ENCODE measurements at places on chromosomes 12 and 14. TPM values are rescaled to one million over a fixed set of nuclear protein-coding genes. Genes with fewer than 3 reads are reported as not detected.

The THAP2 gene
- total RNA-seq: 3.5 TPM

The TC2N gene
- total RNA-seq: 61.7 TPM

The AKAP3 gene
- 1.6 TPM for total RNA-seq

The LTBR gene
- 242 TPM for total RNA-seq

The KCNA5 gene
- not detected for total RNA-seq

The TRAF3 gene
- total RNA-seq: 22.8 TPM

The SYCP3 gene
- not detected for total RNA-seq

DNA sequence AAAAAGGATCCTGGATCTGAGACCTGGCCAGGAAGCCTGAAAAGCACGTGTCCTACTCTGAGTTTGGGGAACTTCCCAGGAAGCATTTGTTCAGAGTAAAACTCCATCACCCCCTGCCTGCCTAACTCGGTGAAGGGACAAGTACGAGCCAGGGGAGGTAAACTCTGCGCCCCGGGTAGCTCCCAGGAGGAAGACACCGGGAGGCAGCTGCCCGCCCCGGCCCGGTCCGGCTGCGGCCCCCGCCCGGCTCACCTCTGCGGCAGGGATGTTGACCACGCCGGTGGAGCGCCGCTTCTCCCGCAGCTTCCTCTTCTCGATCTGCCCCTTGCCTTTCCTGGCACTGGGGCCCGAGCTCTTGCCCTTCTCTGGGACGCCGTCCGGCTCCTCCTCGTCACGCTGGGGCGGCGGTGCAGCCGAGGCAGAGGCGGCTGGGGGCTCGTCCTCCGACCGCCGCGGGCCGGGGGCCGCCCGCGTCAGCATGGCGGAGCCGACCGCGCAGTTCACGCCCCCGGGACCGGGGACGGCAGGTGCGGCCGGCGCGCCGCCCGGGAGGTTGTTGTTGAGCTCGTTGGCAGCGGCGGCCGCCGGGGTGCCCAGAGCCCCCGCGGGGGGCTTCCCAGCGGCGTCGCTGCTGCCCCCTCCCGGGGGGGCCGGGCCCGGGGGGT is 1.2 kb downstream of the PAWR start:
- no peaks in the 10 kb centered on the region for H3K27me3 ChIP-seq
- peak; percentile 59 for DNase-seq
- H3K4me1 ChIP-seq: peaks cover 53% of the 10 kb centered on the region
- peak overlapping the region; percentile 93 for H3K27ac ChIP-seq

GRCh38 chr12:115423546-115423987 is 739.6 kb upstream of the TBX3 start:
- no peak overlapping the region for H3K27ac ChIP-seq
- DNase-seq: no peak
- no peak overlapping the region for H3K4me3 ChIP-seq

DNA sequence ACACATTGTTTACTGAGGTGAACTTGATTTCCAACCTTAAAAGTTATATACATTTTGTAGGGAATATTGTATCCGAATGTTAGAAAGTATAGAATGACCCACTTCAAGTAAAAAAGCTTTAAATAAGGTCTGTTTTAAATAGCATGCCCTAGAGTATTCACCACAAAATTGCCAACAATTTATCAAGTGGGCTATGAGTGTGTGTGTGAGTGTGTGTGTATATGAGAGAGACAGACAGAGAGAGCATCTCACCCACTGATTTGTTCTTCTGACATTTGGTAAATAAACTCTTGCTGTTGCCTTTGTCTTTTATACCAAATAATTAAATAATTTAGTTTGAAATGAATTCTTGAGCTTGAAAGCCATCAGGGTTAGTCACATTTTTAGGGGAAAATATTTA is 29.8 kb upstream of the RAP1B start:
- H3K36me3 ChIP-seq: no peaks in the 10 kb centered on the region
- no peaks in the 10 kb centered on the region for H3K4me1 ChIP-seq
- no peaks in the 10 kb centered on the region for H3K27me3 ChIP-seq
- H3K4me3 ChIP-seq: no peak overlapping the region
- no peak for DNase-seq

DNA sequence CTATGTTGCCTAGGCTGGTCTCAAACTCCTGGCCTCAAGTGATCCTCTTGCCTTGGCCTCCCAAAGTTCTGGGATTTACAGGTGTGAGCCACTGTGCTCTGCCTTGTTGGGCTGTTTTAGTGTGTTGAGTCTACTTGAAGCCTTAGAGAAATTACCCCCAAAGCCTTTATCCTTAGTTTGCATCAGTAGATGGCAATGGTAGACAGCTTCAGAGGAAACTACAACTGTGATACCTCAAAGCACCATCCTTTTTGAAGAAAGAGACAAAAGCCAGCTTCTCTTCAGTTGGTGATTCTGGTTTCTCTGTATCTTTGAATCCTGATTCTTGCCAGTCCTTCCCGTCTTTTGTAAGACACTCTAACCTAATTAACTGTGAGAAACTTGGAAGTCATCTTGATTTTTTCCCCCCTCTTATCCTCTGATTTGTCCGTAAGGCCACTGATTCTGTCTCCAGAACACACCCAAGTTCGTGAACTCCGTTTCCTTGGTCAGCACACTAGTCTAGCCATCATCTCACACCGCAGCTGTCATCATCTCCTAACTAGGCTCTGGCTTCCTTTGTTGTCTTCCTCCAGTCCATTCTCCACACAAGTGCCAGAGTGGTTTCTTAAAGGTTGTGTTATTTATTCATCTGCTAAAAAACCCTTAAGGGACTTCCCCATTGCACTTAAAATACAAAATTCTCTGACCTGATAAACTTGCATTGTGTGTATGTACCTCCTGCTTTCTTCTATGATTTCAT is 20.2 kb downstream of the ATP2A2 start:
- H3K27ac ChIP-seq: no peak overlapping the region
- peaks cover 25% of the 10 kb centered on the region for H3K4me1 ChIP-seq
- peaks cover 68% of the 10 kb centered on the region for H3K36me3 ChIP-seq
- no peak for DNase-seq
- no peaks in the 10 kb centered on the region for H3K27me3 ChIP-seq

- no peak overlapping the region for H3K27ac ChIP-seq
- H3K4me3 ChIP-seq: no peak overlapping the region
- H3K36me3 ChIP-seq: no peaks in the 10 kb centered on the region
- no peaks in the 10 kb centered on the region for H3K4me1 ChIP-seq
- H3K27me3 ChIP-seq: no peaks in the 10 kb centered on the region
These were observed 192.2 kb upstream of the PELI2 start for GRCh38 chr14:55926007-55926406.

DNA sequence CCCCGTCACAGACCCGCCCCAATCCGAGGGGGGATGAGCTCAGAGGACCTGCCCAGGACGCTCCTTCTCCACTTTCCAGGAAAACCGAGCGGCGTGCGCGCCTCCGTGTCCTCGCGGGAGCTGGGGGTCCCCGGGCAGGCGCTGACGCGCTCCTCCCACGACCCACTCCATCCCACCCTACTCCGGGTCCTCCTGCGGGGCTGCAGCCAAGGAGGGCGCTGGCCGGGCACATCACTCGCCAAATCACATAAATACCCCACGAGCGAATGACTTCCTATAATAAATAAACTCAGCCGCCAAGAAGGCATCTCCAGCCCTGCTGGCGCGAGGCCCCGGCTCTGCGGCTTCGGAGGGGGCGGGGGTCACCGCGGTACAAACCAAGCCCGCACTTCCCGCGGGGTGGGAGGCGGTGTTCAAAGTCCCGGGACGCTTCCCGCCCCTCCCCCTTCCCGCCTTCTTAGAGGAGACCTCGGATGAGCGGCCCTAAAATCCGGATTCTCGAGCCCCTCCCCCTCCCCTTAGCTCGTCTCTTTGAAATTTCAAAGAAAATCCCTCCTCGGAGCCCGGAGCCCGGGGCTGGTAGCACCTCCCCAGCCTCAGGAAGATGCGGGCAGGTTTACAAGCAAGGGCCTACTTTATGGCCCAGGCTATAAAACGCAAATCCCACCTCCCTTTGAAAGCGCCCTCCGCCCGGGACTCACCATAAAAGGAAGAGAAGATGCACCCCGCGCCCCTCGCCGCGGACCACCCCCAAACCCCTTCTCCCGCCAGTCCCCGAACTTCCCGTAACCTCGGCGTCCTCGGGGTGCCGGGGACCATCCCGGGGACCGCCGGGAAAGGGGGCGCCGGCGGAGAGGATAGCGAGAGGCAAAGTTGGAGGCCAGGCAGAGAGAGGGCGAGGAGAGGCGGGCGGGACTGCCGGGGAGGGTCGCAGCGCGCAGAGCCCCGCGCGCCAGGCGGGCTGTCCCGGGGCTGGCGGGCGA is 712 bp upstream of the FZD10 start:
- no peaks in the 10 kb centered on the region for H3K36me3 ChIP-seq
- H3K27ac ChIP-seq: peak overlapping the region; percentile 56
- H3K4me1 ChIP-seq: peaks cover 44% of the 10 kb centered on the region
- peak overlapping the region; percentile 58 for H3K4me3 ChIP-seq
- peaks cover 55% of the 10 kb centered on the region for H3K27me3 ChIP-seq

DNA sequence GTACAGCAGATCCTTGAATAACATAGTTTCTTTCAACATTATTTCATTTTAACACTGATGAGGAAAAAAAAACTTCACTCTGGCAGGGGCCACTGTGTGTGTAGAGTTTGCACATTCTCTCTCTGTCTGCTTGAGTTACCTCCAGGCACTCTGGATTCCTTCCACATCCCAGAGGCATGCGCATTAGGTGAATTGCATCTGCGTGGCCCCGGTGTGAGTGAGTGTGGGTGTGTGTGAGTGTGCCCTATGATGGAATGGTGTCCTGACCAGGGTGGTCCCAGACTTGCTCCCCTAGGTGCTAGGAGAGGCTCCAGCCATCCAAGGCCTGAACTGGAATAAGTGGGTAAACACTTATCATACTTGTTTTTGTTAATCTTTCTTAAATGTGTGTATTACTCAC is 90.6 kb upstream of the LRIG3 start:
- H3K27ac ChIP-seq: no peak overlapping the region
- no peaks in the 10 kb centered on the region for H3K36me3 ChIP-seq
- DNase-seq: no peak
- H3K4me1 ChIP-seq: peaks cover 5% of the 10 kb centered on the region
- H3K4me3 ChIP-seq: no peak overlapping the region
- H3K27me3 ChIP-seq: no peaks in the 10 kb centered on the region

DNA sequence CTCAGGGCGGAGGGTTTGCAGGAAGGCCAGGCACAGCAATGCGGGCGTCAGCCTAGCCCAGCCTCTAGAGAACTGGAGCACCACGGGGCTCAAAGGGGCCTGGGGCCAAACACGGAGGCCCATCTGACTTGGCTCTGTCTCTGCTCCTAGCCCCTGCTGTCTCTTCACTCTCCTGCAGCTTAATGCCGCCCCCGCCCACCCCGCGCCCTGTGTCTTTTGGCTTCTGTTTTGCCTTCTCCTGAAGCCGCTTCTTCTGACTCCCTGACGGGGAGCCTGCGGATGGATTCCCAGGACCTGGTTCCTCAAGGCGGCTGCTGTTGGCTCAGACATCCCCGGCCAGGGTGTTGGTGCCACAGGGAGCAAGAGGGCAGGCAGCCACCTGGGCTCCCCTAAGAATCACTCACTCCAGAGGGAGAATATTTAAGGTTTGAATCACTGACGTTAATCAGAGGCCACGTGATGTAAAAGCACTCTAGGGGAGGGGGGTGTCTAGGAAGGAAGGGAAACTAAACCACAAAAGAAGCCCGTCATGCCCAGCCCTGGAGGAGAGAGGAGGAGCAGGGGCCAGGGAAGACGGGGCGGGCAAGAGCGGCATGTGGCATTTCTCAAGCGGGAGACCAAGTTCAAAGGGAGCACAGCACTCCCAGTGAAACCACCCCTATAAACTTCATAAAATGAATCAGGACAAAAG is 36.9 kb upstream of the PRMT8 start:
- no peak overlapping the region for H3K27ac ChIP-seq
- H3K36me3 ChIP-seq: no peaks in the 10 kb centered on the region
- H3K4me3 ChIP-seq: no peak overlapping the region
- DNase-seq: no peak
- H3K4me1 ChIP-seq: peaks cover 10% of the 10 kb centered on the region

Data from suprapubic skin (tissue), 4 donors.